NCI-H524 treated with DMSO at 0.1 percent for 48 hours (cell line): ENCODE measurements at places on chromosomes 3 and 15.

GRCh38 chr3:69776920-69777581, 37.8 kb downstream of the MITF start:
- no peak for DNase-seq

GRCh38 chr3:141225939-141226338, 5.7 kb upstream of the PXYLP1 start:
- no peak for DNase-seq

DNA sequence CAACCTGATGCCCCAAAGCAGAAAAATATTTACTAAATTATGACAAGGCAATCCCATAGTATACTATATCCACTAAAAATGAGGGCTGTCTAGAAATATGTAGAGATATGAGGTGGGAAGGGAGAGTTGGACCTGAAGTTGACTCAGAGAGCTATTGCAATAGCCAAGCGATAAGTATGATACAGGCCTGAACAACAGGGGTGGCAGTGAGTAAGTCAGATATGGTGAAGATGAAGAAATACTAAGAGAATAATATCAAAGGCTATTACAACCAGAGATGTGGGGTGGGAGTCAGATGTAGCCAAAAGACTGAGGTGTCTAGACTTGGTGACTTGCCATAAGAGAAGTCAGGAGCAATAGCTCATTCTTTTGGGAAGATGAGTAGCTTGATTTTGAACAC, 9.2 kb downstream of the HSPBAP1 start:
- no peak for DNase-seq

- DNase-seq, result no peak
Measured at GRCh38 chr15:77577366-77577950, 55.3 kb downstream of the LINGO1 start.

GRCh38 chr15:96720251-96720650, 389.8 kb downstream of the NR2F2 start:
- no peak for DNase-seq

- peak; percentile 5 for DNase-seq
Measured at GRCh38 chr3:171772427-171773056, 37.7 kb downstream of the PLD1 start.

DNA sequence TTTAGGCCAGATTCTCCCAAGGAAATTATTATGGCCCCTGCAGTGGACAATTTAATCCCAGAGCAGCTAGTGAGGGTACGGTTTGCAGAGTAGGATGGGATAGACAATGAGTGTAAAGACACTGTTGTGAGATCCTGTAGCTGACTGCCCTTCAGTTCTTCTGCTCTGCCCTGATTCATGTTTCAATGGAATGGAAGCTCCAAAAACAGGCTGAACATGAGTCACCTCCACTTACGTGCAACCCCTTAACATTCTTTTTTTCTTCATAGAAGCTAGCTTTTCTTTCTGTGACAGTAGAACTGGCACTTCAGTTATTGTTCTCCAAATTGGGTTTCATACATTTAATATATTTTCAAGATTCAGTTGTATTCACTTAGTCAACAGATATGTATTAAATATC, 32.1 kb downstream of the CLDN18 start:
- no peak for DNase-seq

- no peak for DNase-seq
Measured at GRCh38 chr3:76361010-76361409, 575.7 kb upstream of the ZNF717 start.

DNA sequence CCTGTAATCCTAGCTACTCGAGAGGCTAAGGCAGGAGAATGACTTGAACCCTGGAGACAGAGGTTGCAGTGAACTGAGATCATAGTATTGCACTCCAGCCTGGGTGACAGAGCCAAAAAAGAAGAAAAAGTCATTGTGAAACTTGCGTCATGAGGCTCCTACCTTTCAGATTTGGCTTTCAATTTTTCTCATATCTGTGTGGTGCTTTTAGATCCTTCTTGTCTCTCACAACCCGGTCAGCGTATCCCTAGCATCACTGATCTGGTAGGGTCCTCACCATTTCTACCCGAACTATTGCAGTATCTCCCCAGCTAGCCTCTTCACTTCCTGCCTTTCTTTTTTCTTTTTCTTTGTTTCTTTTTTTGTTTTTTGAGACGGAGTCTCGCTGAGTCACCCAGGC, 21.6 kb upstream of the GCNT3 start:
- DNase-seq, result no peak

DNA sequence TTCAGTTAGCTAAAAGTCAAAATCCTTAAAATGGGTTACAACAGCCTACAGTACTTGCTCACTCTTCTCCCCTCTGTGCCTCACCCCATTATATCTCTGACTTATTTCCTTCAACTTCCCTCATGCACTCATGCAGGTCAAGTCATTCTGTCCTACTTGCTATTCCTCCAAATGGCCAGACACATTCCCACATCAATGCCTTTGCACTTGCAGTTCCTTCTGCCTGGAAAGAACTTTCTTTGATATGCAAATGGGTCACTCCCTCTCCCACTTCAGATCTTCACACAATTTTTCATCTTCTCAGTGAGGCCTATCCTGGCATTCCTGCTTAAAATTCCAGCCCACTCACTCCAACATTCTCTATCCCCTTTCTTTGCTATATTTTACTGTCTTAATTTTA, 547.2 kb upstream of the TGFBR2 start:
- no peak for DNase-seq

DNA sequence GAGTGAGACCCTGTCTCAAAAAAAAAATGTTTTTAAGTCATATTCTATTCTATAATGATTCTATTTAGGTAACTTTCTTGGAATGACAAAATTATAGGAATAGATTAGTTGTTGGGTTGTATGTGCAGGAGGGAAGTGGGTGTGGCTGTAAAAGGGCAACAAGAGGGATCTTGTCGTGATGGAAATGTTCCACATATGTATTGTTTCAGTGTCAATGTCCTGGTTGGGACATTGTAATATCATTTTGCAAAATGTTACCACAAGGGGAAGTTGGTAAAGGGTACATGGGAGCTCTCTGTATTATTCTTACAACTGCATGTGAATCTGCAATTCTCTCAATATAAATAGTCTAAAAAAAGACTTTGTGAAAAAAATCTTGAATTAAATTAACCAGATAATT, 14.3 kb upstream of the ABHD5 start:
- DNase-seq, result no peak

- DNase-seq, result no peak
Measured at GRCh38 chr3:187293516-187294430, 2.2 kb upstream of the MASP1 start.

DNA sequence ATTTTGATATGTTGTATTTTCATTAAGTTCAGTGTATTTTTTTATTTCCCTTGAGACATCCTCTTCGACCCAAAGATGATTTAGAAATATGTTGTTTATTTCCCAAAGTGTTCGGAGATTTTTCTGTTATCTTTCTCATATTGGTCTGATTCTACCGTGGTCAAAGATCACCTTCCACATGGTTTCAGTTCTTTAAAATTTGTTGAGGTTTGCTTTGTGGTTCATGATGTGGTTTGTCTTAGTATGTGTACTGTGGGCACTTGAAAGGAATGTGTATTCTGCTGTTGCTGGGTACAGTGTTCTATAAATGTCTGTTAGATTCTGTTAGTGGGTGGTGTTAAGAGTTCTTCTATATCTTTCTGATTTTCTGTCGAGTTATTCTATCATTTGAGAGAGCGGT, 103.4 kb upstream of the FHIT start:
- no peak for DNase-seq

DNA sequence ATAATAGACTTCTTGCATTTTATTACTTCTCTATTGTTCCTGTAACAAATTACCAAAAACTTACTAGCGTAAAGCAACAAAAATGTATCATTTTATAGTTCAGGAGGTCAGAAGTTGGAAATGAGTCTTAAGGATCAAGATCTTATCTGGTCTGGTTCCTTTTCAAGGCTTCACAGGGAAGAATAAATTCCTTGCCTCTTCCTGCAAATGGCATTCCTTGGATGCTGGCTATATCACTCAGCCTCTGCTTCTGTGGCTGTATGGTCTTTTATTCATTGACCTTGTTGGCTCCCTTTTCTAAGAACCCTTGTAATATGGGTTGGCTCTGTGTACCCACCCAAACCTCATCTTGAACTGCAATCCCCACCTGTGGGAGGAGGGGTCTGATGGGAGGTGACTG, 478.4 kb upstream of the THBS1 start:
- DNase-seq, result no peak

DNA sequence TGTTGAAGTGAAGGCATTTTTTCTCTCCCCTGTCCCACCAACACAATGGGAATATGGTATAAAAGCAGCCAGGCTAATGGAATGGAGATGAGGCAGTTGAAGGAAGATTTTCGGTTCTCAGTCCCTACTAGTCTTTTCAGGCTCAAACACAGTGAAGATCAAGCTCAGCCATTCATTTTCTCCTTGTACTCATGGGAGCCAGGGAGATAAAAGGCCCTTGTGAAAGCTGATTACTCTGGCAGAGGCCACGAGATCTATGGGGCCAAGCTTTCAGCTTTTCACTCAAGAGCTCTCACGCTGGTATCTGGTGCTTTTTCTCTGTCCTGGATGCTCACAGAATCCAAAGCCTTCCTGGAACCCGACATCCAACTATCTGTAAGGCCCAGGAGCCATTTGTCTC, 14.5 kb upstream of the FAN1 start:
- no peak for DNase-seq

DNA sequence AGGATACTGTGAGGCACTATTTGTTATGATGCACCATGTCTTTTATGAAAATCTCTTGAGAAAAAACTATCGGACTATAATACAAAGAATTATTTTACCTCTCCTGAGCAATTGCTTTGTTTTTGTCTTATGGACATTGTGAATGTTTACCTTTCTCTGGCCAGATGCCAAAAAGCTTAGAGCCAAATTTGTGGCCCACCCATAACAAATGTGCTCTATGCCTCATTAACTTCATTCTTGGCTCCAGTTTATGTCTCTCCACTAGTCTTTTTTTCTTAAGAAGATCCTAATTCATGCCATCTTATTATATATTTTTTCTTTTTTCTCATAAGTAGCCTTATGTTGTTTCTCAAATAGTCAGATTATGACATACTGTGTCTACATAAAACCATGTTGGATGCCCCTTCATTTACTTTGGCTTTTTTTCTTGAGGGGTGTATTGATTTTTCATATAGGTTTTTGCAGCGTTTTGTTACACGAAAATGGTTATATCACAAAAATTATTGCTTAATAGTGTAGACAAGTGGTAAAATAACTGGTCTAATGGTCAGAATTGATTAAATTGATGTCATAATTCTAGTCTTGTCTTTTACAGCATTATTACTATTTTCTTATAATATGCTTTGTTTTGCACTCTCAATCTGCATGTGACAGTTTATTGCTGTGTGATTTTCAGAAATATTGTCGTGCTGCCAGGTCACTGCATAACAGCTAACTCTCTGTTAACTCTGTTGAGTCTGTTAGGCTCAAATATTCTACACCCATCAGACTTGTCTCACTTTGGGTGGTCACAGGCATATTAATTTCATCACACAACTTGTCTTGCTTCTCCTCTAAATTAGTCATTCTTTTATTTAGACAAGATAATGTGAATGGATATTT, 18.2 kb downstream of the SENP8 start:
- DNase-seq, result no peak

DNA sequence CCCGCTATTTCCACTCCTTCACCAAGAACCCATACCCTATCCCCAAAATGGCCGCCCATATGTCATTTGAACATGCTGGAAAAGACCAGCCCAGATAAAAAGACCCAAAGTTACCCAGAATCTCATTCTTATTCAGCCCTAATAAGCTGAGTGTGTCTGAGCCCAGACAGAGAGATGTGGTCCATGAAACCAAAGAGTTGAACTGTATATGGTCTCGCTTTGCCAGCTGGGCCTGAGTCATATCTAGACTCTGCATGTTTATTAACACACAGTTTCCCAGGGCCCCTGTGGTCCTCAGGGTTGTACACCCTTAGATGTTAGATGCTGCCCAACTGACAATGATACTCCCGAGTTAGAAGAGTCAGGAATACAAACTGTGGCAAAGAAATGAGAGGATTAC, 201.9 kb upstream of the STRIT1 start:
- DNase-seq, result no peak

- no peak for DNase-seq
Measured at GRCh38 chr3:71078199-71078598, 505.3 kb downstream of the FOXP1 start.

- no peak for DNase-seq
Measured at GRCh38 chr3:16770792-16771191, 114.0 kb upstream of the PLCL2 start.

DNA sequence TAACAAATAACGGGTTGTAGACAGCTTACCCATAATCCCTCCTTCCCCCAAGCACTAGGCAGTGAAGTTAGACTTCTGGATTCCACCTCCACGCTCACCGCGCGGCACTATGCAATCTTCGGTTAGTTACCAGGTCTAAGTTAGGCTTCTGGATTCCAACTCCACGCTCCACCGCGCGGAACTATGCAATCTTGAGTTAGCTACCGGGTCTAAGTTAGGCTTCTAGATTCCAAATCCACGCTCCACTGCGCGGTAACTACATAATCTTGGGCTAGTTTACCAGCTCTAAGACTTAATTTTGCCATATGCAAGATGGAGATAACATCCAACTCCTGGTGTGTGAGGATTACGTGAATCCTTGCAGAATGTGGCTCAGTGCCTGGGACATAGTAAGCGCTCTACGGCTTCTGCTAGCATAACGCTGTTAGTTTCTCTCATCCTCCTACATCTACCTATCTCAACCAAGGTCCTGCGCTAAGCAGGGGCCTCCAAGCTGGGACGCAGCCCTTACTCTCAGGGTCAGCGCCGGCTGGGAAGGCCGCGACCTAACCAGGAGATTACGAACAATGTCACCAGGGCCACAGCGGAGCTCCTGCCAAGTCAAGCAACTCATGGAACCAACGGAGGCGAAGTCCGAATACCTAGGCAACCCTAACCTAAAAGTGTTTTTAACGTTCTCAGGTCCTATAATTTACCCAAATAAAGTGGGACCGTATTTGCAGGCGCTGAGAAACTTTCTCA, 497 bp upstream of the RPLP1 start:
- DNase-seq, result peak; percentile 55

DNA sequence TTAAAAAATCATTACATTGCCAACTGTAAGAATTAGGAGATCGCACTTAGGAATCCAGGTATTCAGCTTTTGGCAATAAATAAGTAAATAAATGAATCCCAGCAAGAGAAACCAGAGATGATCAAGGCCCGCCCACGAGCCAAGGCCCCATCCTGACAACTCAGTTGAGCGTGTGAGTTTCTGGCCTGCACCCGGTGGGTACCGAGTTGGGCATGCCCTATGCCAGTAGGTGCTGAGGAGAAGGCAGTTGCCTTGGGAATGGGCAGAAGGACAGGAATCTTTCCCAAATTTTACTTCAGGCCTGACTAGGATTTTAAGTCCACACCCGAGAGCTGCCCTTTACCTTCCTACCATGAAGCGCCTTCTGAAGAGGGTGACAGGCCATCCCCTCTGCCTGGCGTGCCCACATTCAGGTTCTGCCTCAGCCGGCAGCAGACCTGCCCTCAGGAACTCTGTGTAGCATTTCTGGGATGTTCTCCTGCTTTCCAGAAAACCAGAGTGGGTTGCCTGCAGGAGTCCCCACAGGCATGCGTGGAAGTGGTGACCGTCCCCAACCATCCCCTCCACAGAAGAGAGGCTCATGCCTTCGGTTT, 99.3 kb upstream of the ALDH1A3 start:
- no peak for DNase-seq

GRCh38 chr15:63596676-63597037, 530 bp upstream of the FBXL22 start:
- no peak for DNase-seq

- DNase-seq, result no peak
Measured at GRCh38 chr15:89774492-89774891, 1.6 kb upstream of the MESP2 start.
